Psoas muscle (tissue), 8 donors: ENCODE measurements at places on chromosomes 12 and 14.
A peak's percentile ranks its signal among the peaks of the same experiment; 100 is the strongest.

DNA sequence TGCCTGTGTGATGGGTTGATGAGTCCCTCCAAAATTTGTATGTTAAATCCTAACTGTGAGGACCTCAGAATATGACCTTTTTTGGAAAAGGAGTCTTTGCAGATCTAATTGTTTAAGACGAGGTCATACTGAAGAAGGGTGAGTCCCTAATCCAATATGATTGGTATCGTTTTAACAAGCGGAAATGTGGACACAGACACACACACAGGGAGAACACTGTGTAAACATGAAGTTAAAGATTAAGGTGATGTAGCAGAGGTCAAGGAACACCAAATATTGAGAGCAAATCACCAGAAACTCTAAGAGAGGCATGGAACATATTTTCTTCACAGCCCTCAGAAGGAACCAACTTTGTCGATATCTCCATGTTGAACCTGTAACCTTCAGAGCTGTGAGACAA is 1106.7 kb downstream of the SLC6A15 start:
- H3K27ac ChIP-seq = no peak overlapping the region
- H3K36me3 ChIP-seq = no peaks in the 10 kb centered on the region
- H3K4me3 ChIP-seq = no peak overlapping the region
- DNase-seq = no peak
- H3K27me3 ChIP-seq = no peaks in the 10 kb centered on the region

DNA sequence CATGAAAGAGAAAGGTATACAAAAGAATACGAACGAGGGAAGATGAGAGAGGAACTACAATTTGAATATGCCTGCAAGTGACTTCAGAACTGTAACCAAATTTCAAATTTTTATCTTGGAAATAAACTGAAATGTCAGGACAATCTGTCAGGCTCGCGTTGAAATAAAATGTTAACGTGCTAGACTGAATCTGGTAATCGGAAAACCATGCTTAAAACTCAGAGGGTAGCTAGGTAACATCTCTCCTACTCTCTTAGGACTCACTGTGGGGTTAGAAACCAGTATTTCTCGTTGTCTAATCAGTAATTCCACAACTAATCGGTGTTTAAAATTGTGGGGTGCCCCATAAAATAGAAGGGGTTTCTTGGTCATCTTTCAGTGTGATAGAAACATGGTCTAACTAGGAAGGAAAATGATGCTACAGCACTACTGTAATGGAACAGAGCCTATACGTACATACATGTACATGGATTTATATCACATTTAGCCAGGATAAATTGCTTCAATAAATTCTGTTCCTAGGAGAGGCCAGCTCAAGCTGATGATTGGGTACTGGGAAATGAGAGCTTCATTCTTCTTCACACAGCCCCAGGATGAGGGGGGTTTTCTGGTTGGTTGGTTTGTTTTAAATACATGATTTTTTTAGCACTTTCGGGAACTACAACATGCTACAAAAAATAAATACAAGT is 23.9 kb downstream of the ATF7 start:
- H3K27ac ChIP-seq = no peak overlapping the region
- H3K36me3 ChIP-seq = no peaks in the 10 kb centered on the region
- no peak overlapping the region for H3K4me3 ChIP-seq
- peaks cover 27% of the 10 kb centered on the region for H3K4me1 ChIP-seq

GRCh38 chr12:107921062-107921461 is 146.6 kb downstream of the ASCL4 start:
- H3K27ac ChIP-seq = no peak overlapping the region
- DNase-seq = no peak
- H3K4me1 ChIP-seq = no peaks in the 10 kb centered on the region
- H3K27me3 ChIP-seq = no peaks in the 10 kb centered on the region
- H3K36me3 ChIP-seq = no peaks in the 10 kb centered on the region

DNA sequence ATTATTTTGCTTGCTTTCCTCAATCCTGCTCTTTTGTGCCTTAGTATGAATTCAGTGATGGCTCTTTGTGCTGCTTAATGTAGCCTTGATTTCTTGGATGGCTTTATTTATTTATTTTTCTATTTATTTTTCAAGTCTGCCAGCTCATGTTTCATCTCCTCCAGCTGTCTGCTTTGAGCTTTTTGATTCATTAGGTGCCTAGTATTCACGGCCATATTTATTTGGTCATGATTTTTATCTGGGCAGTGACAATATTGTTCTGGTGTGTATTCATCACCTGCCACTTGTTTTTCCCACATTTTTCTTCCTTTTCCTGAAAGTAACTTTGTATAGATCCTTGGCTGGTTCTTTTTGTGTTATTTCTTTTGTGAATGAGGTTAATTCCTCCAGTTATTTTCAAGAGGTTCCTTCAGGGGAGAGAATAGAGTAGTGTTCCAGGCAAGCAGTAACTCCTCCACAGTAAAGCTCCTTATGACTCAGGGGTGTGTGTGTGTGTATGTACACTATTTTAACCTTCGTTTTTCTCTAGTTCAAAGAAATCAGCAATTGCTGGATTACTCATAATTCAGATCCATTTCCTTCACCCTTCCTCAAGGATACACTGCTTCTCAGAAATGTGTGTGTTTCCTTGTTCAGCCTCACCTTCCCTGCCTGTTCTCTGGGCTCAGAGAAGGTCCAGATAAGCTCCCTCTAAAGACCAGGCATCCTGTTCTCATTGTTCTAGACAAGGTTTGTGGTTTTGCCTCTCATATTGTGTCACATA is 51.6 kb upstream of the PMCH start:
- H3K36me3 ChIP-seq = no peaks in the 10 kb centered on the region
- no peaks in the 10 kb centered on the region for H3K4me1 ChIP-seq
- DNase-seq = no peak
- no peak overlapping the region for H3K4me3 ChIP-seq

DNA sequence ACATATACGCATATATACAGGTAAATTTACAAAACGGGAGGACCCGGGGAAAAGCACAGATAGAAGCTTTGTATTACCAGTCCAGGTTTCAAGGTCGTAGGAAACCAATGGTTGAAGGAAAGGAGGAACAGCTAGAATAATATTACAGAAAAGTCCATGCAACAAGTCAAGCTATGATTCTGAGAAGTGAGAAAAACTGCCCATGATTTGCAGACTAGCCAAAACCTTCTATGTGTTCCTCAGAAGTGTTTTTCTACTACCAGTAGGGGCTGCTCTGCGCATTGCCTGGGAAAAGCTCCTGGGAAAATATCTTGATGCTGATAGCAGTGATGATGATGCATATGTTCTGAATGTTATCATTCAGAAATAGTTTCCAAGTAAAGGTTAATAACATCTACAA is 2.2 kb downstream of the PDZRN4 start:
- H3K27ac ChIP-seq = no peak overlapping the region
- H3K4me3 ChIP-seq = peak overlapping the region; percentile 42
- no peaks in the 10 kb centered on the region for H3K36me3 ChIP-seq
- H3K4me1 ChIP-seq = no peaks in the 10 kb centered on the region

DNA sequence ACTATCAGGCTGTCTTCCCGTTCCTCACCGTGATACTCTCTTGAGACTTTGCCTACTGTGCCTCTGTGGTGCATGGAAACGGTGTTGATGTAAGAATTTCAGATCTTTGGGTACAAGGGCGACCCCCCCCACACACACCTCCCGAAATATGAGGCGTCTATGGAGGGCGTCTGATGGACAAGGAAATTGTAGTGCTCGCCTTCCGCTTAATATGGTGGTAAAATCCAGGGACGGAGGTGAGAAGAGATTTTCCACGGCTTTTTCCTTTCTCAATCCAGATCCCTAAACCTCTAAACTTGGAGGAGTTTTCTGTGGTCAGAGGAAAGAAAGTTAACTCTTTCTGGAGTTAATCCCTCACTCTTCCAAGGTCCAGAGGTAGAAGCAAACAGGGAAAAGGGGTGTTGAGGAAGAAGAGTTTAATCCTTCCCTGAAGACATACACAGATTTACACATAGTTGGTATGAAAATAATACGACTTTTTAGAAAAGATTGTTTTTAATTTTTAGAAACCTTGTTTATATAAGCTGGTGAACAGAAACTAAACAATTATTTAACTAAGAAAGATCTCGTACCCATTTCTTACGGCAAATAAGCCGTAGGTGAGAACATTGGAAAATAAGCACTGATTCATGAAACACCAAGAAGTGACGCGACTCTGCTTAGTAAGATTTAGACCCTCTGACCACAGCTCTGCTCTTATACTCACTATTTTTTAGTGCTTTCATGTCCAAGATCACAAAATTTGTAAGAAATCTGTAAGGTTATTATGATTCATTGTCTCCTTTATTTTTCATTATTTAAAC is 23.1 kb upstream of the RNASE12 start:
- H3K27ac ChIP-seq = peak overlapping the region; percentile 62
- H3K27me3 ChIP-seq = no peaks in the 10 kb centered on the region
- H3K4me3 ChIP-seq = peak overlapping the region; percentile 74
- no peak for DNase-seq
- H3K36me3 ChIP-seq = no peaks in the 10 kb centered on the region
- peaks cover 29% of the 10 kb centered on the region for H3K4me1 ChIP-seq

DNA sequence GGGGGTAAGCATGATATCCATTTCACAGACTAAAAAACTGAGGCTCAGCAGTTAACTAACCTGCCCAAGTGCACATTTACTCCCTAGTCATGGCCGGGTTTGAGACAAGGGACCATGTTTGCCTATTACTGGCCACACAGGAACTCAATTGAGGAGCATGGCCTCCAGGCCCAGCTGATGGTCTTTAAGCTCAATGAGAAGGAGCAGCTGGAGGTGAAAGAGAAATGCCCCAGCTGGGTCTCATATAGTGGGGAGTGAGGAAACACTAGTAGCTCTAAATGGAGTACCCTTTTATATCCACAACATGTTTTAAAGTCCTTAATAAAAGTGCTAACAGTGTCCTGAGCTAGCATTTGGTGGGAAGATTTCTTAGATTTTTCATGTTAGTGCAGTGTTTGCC is 1.6 kb downstream of the TDP1 start:
- DNase-seq = no peak
- H3K27me3 ChIP-seq = no peaks in the 10 kb centered on the region
- H3K36me3 ChIP-seq = no peaks in the 10 kb centered on the region
- H3K4me3 ChIP-seq = peak overlapping the region; percentile 91

DNA sequence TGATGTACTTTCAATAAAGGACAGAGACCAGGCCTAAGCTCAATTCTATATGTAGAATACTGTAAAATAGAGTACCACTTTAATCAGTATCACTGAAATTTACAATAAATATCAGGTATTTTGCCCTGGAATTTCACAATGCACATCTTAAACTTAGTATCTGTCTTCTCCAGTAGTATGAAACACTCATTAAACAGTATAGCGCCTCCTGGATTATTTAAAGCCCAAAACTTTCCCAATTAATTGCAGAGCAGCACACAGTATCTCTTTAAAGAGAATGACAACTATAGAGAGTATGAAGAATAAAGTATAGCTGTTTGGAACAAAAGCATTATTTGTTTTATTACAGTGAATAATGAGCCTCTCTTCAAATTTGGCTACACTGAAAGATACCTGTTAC is 80.2 kb downstream of the BHLHE41 start:
- no peaks in the 10 kb centered on the region for H3K36me3 ChIP-seq
- no peak for DNase-seq
- H3K27me3 ChIP-seq = no peaks in the 10 kb centered on the region
- peaks cover 29% of the 10 kb centered on the region for H3K4me1 ChIP-seq

- H3K27me3 ChIP-seq = no peaks in the 10 kb centered on the region
- no peak for DNase-seq
- H3K4me1 ChIP-seq = no peaks in the 10 kb centered on the region
- H3K36me3 ChIP-seq = no peaks in the 10 kb centered on the region
- no peak overlapping the region for H3K27ac ChIP-seq
- H3K4me3 ChIP-seq = no peak overlapping the region
Observed at GRCh38 chr12:32444895-32445294, 45.5 kb downstream of the FGD4 start.

GRCh38 chr12:124841558-124841945 is 22.1 kb downstream of the SCARB1 start:
- H3K27me3 ChIP-seq = no peaks in the 10 kb centered on the region
- H3K4me1 ChIP-seq = peaks cover 22% of the 10 kb centered on the region
- DNase-seq = no peak
- H3K27ac ChIP-seq = no peak overlapping the region
- H3K36me3 ChIP-seq = no peaks in the 10 kb centered on the region

GRCh38 chr12:112961074-112961473 is 17.2 kb upstream of the OAS2 start:
- DNase-seq = no peak
- H3K36me3 ChIP-seq = peaks cover 6% of the 10 kb centered on the region
- no peak overlapping the region for H3K4me3 ChIP-seq
- H3K27ac ChIP-seq = no peak overlapping the region

DNA sequence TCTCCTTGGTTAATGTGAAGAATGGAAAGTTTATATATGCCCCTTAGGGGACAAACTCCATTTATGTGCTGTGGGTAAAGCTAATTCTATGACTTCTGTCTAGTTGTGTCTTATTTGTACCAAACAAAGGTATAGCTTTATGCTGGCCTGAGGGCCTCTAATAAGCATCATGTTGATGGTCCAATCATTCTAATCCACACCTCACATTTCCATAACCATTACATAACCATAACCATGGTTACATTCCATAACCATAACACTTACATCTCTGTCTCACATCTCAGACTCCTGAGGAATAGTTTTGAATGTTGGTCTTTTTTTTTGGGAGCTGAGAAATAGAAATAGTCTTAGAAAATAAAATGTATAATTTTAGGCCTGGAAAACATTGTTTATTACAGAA is 1097.1 kb downstream of the FLRT2 start:
- no peaks in the 10 kb centered on the region for H3K4me1 ChIP-seq
- no peaks in the 10 kb centered on the region for H3K27me3 ChIP-seq

- H3K4me1 ChIP-seq = no peaks in the 10 kb centered on the region
- DNase-seq = no peak
- H3K36me3 ChIP-seq = no peaks in the 10 kb centered on the region
- no peaks in the 10 kb centered on the region for H3K27me3 ChIP-seq
- no peak overlapping the region for H3K27ac ChIP-seq
- no peak overlapping the region for H3K4me3 ChIP-seq
Observed at GRCh38 chr12:97397008-97397407, 65.6 kb upstream of the RMST start.

DNA sequence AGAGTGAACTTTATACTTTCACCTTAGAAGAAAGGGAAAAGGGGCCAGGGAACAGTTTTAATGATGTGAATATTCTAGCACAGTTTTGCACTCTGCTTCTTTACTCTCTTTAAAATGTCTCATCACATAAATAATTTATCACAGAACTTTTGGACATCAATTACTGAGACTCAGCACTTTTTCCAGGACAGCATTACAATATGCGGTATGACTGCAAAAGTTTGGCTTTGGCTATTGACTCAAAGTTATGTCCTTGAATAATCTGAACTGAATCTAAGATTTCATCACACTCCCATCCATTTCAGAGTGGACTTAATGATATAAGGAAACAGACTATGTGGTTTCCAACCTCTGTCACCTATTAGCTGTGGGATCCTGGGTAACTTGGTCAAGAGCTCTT is 11.7 kb downstream of the CCER1 start:
- no peaks in the 10 kb centered on the region for H3K27me3 ChIP-seq
- DNase-seq = no peak
- H3K27ac ChIP-seq = no peak overlapping the region
- no peaks in the 10 kb centered on the region for H3K36me3 ChIP-seq
- no peak overlapping the region for H3K4me3 ChIP-seq
- H3K4me1 ChIP-seq = no peaks in the 10 kb centered on the region
